CD4-positive, alpha-beta T cell treated with Interleukin-15 for 4 hours (primary cell): ENCODE measurements at places on chromosomes 4 and X.

DNA sequence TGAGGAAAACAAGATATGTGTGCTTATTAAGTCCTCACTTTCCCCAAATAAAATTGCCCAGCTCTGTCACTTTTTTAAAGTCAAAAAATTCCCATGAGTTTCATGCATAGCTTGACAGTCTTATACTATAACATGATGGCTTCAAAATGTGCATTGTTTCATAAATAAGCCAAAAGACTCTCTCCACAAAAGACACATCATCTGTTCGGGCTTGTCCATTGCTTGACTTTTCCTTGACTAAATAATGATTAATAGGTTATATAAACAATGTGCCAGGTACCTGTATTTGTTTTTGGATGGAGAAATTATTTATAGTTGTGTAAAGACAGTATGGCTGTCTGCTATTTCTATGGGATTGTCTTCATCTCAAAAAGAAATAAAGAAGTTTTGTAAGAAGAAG, 329.2 kb upstream of the KLF3 start:
- no peak for DNase-seq

GRCh38 chr4:70948665-70949260, 44.7 kb upstream of the DCK start:
- no peak for DNase-seq

DNA sequence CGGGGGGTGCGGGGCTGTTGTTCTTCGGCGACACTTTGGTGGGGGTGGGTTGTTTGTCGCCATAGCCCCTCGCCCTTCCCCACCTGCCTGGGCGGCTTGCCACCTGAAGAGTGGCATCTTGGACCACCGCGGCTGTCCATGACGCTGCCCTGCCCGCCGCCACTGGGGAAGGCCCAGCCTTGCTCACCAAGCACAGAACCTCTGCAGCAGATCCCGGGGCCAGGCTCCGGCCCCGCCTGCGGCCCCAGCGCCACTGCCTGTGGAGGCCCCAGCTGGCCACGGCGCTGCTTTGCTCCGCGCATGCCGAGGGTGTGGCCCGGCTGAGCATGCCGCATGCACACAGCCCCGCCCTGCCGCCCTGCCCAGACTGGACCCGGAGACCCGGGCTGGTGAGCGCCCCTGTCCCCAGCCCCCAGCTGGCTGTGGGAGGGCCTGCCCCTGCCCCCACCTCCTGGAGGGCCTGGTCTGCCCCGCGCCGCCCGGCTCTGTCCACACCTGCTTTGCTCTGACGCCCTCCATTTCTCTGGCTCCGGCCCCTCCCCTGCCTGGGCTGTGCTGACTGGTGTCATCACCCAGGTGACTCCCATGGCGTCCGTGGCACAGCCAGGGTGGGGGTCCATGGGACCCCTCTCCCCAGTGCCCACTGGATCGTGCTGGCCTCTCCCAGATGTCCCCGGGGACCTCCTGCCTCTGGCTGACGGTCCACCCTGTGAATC, 5.3 kb downstream of the NAT8L start:
- DNase-seq = no peak

DNA sequence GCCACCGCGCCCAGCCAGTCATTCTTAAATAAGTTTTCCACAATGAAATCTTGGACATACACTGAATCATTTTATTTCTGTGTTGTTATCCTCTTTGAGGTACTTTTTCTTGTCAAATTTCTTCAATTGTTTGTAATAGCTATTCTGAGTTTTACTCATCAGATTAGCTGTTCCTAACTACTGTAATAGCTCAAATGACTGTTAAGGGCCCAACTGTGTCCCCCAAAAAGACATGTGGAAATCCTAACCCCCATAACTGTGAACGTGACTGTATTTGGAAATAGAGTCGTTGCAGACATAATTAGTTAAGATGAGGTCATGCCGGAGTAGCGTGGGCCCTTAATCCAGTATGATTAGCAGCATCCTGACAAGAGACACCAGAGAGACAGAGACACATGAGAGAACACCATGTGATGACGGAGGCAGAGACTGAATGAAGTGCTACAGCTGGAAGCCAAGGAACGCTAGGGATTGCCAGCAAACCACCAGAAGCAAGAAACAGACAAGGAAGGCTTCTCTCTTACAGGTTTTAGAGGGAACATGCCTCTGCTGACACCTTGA, 22.9 kb downstream of the ACOT9 start:
- no peak for DNase-seq

- no peak for DNase-seq
Observed at GRCh38 chr4:133968174-133968573, 233.4 kb downstream of the PABPC4L start.
